H7 (cell line): ENCODE measurements at places on chromosomes 1 and 21. TPM values are rescaled to one million over a fixed set of nuclear protein-coding genes. Genes with fewer than 3 reads are reported as not detected.

ABCB10 gene
- 18.0 and 19.8 TPM in 2 replicates for total RNA-seq

PDE4B gene
- total RNA-seq = 4.1 and 5.5 TPM in 2 replicates

RPRD2 gene
- total RNA-seq = 14.5 and 19.0 TPM in 2 replicates

GRCh38 chr1:186628910-186629309 lies 51.3 kb downstream of the PTGS2 start:
- DNase-seq = no peak

- no peak for DNase-seq
Measured at GRCh38 chr1:59565611-59566410, 248.9 kb upstream of the HOOK1 start.

GRCh38 chr1:237396426-237396825 lies 354.4 kb downstream of the RYR2 start:
- DNase-seq = no peak

GRCh38 chr1:229508823-229509337 lies 739 bp upstream of the NUP133 start:
- DNase-seq = no peak

GRCh38 chr1:46298387-46298786 lies 5.0 kb downstream of the LRRC41 start:
- no peak for DNase-seq

DNA sequence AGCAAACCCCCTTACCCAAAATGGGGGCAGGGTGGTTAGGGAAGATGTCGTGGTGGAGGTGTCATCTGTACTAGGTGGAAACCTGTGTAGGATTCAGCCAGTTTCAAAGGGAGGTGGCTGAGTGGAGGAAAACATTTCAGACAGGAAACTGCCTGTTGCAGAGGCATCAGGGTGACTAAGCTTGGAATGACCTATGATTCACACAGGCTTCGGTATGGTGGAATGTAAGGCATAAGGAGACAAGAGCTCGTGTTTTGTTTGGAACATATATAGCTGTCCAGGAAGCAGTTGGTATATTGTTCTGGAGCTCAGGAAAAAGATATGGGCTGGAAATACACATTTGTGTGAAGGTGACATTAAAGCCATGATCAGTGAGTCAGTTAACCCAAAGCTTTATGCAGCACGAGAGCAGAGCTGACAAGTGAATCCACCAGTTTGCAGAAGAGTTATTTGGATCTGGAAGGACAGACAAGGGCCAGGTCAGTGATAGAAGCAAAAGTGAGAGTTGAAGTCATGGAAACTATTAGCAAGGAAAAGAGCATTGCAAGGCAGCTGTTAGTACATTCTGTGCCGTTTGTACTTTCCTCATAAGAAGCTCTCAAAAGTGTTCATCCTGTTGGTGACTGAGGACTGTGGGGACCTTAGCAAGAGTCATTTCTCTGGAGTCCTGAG lies 12.2 kb downstream of the UTP25 start:
- DNase-seq = no peak
